Hair follicle dermal papilla cell (primary cell): ENCODE measurements at places on chromosomes 6 and 20. TPM values are rescaled to one million over a fixed set of nuclear protein-coding genes. Genes with fewer than 3 reads are reported as not detected.

PTP4A1 gene
- total RNA-seq = 25.5 and 29.2 TPM in 2 replicates

RNASET2 gene
- total RNA-seq = 16.6 and 21.7 TPM in 2 replicates

SLC16A10 gene
- total RNA-seq = 0.81 TPM in 1 of 2 replicates, not detected in the other

SLC13A3 gene
- 2.3 and 2.4 TPM in 2 replicates for total RNA-seq

CDSN gene
- not detected in 2 replicates for total RNA-seq

KIF13A gene
- total RNA-seq = 86.8 and 114 TPM in 2 replicates

PRRT1 gene
- total RNA-seq = 0.16 TPM in 1 of 2 replicates, not detected in the other

ADGB gene
- total RNA-seq = not detected in 2 replicates

GJA10 gene
- total RNA-seq = not detected in 2 replicates

FUT9 gene
- not detected in 2 replicates for total RNA-seq

OR12D1 gene
- total RNA-seq = not detected in 2 replicates

HINT3 gene
- 20.9 and 22.2 TPM in 2 replicates for total RNA-seq

FOXC1 gene
- 2.1 and 2.3 TPM in 2 replicates for total RNA-seq

SAMD3 gene
- total RNA-seq = 0.61 and 0.65 TPM in 2 replicates

FITM2 gene
- total RNA-seq = 9.5 and 12.7 TPM in 2 replicates

LCA5 gene
- total RNA-seq = 5.3 and 5.4 TPM in 2 replicates

EPPIN gene
- not detected in 2 replicates for total RNA-seq

LY6G6C gene
- total RNA-seq = not detected in 2 replicates

EYS gene
- total RNA-seq = under 0.01 TPM in 2 replicates

C20orf96 gene
- 2.1 and 2.9 TPM in 2 replicates for total RNA-seq

EDN1 gene
- 5.3 and 7.3 TPM in 2 replicates for total RNA-seq

ADGRF1 gene
- under 0.01 TPM in 1 of 2 replicates, not detected in the other for total RNA-seq

RAD21L1 gene
- 0.32 TPM in 1 of 2 replicates, not detected in the other for total RNA-seq

LGSN gene
- total RNA-seq = not detected in 2 replicates

VGLL2 gene
- total RNA-seq = not detected in 2 replicates

MYBL2 gene
- 3.7 and 4.1 TPM in 2 replicates for total RNA-seq

BFSP1 gene
- 1.5 and 2.3 TPM in 2 replicates for total RNA-seq

NT5E gene
- total RNA-seq = 209 and 231 TPM in 2 replicates

SAPCD1 gene
- 0.61 TPM in 1 of 2 replicates, not detected in the other for total RNA-seq

GPR63 gene
- 1.2 and 1.9 TPM in 2 replicates for total RNA-seq

PROKR2 gene
- not detected in 2 replicates for total RNA-seq

GPR6 gene
- not detected in 2 replicates for total RNA-seq

C20orf204 gene
- 1.7 and 2.6 TPM in 2 replicates for total RNA-seq
